DMS79 (cell line): ENCODE measurements at places on chromosomes 1 and 21.

DNA sequence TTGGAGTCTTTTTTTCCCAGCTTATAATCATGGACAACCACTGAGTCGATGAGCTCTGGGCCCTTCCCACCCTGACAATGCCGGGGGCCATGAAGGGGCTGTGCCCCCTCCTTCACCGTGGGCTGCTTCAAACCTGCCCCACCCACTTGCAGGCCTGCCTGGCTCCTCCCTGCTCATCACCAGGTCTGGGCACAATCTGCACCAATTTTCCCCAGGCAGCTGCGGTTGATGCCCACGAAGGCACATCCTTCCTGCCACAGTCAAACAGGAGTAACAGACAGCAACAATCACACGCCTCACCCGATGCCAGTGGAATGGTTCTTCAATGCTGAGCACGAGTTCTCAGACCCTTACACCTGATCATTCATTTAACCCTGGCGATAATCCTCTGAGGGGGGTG lies 18.9 kb downstream of the PGLYRP3 start:
- no peak for DNase-seq

DNA sequence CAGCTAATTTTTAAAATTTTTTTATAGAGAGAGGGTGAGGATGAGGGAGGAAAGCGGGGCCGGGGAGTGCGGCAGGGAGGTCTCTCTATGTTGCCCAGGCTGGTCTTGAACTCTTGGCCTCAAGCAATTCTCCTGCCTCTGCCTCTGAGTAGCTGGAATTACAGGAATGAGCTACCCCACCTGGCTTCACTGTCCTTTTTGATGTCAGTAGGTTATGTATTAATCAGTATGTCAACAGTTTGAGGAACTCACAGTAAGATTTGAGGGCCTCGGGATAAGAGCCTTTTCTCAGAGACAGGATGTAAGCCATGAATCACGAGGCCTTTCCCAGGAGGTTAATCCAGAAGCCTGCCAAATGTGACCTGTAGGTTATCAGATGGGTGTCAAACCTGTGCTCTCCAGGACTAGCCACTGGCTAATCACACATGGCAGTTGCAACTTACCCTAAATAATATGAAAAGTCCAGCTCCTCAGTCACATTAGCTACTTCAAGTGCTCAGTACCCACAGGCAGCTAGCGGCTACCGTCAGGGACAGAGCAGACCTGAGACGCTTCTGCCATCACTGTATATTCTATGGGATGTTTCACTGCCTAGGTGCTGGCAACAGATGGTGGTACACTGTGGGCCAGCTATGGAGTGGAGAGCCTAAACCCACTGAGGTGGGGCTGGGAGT lies 33.1 kb downstream of the TRIM67 start:
- DNase-seq: no peak

GRCh38 chr1:220894025-220894923 lies 15.0 kb downstream of the HLX start:
- no peak for DNase-seq

- no peak for DNase-seq
Observed at GRCh38 chr1:179095924-179096323, 14.1 kb downstream of the TOR3A start.

DNA sequence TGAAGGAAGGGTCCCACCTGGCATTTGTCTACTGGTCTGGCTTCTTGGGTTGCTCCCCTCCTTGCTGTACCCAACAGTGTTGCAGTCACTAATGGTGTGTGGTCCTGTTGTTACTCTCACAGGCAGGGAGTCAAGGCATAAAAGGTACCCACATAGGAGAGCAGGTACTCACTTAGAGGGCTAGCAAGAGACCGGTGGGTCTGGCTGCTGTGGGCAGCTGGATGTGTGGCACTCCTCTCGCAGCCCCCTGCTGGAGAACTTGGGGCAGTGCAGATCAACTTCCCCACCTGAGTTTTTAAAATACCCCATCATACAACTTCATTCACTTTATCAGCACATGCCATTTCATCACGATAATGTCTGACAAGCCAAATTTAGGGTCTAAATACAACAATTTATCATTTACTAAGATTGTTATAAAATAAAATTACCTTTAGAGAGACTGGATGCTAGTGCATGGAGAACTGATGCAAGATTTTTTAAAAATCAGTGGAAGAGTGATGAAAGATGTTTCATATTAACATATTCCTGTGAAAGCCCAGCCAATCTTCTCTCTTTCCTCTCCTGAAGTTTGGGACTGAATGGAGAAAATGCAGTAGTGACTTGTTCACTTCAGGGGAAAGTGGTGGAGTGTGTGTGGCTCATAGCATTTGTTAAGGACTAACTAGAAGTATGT lies 42.8 kb downstream of the ACP6 start:
- DNase-seq: no peak

- no peak for DNase-seq
Observed at GRCh38 chr21:42308161-42308913, 6.9 kb downstream of the TFF3 start.

GRCh38 chr1:9331016-9331415 lies 38.3 kb downstream of the SPSB1 start:
- no peak for DNase-seq

DNA sequence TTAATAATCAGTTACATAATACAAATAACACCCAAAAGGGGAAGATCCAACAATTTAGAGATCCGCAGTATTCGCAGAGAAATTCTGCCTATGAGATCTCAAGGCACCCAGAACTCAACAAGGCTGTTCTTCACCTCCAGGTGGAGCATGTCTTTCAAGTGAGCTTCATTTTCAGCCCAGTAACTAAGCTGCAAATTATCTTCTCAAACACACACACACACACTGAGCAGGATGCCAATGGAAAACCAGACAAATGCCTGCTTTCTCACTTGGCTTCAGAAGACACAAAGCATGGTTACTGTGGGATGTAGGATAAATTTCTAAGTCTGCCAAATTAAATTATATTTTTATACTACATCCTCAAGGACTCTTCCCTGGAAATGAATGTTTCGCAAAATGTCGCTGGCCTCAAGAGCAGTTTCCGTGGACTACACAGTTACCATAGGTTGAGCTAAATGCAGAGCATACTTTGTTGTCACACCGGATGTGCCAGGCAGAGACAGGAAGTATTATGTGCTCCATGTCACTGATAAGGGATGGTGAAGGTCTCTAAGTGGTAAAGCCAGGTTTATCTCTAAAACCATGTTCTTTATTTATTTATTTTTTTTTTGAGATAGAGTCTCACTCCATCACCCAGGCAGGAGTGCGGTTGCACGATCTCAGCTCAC lies 30.3 kb downstream of the UBR4 start:
- no peak for DNase-seq

GRCh38 chr1:84642774-84643173 lies 47.5 kb downstream of the SSX2IP start:
- no peak for DNase-seq
